ENCODE measurements at places on chromosomes 2 and 18. TPM values are rescaled to one million over a fixed set of nuclear protein-coding genes. Genes with fewer than 3 reads are reported as not detected.

GRCh38 chr18:63199743-63200241, 119.8 kb downstream of the BCL2 start:
- H3K4me3 ChIP-seq: no peak overlapping the region
- no peaks in the 10 kb centered on the region for H3K36me3 ChIP-seq
- peaks cover 17% of the 10 kb centered on the region for H3K4me1 ChIP-seq
- DNase-seq: no peak

- no peak overlapping the region for H3K4me3 ChIP-seq
- DNase-seq: no peak
- no peaks in the 10 kb centered on the region for H3K4me1 ChIP-seq
Observed at GRCh38 chr2:210662560-210662959, 106.2 kb downstream of the CPS1 start.

DNA sequence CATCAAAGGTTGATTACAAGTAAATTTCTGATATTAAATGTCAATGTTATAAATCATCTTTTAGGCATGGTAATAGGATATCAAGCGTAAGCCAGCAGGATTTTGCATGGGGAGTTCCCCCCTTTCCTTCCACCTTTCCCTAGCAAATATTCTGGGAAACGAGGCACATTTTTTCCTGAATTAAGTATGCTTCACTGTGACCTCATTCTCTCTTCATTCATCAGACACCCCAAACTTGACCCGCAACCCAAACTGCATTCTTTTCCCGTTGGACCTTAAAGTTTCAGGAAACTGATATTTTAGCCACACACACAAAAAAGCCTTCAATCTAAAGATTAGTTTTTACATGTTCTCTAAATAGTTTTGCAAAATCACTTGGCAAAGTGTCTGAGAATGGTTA, 214.5 kb upstream of the CTAGE1 start:
- H3K27ac ChIP-seq: no peak overlapping the region
- DNase-seq: no peak
- H3K27me3 ChIP-seq: no peaks in the 10 kb centered on the region
- no peaks in the 10 kb centered on the region for H3K36me3 ChIP-seq
- peaks cover 6% of the 10 kb centered on the region for H3K4me1 ChIP-seq

Gene OXER1
- 0.25 TPM for polyA plus RNA-seq

Data from heart right ventricle (tissue), 16 donors.